Effector CD4-positive, alpha-beta T cell (primary cell): ENCODE measurements at places on chromosomes 4 and X.

- no peak for DNase-seq
Measured at GRCh38 chr4:25158817-25159216, 1.4 kb downstream of the SEPSECS start.

DNA sequence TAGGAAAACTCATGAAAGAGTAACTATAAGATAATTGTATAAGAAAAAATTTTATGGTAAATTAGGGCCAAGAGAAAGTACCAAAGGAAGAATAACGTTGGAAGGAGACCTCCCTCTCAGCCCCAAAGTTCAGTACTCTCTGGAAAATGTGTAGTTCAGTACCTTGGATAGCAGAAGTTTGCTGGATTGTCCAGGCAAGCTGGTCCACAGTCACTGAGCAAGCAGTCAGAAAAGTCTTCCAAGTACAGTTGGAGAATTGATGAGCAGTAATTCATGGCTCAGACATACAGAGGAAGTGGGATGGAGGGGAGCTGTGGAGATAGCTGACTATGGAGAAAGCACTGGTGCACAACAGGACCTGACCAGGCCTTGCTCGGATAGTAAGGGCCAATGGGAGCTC lies 598.2 kb upstream of the NDST4 start:
- no peak for DNase-seq

- DNase-seq = no peak
Measured at GRCh38 chr4:115674485-115674884, 561.1 kb upstream of the NDST4 start.

DNA sequence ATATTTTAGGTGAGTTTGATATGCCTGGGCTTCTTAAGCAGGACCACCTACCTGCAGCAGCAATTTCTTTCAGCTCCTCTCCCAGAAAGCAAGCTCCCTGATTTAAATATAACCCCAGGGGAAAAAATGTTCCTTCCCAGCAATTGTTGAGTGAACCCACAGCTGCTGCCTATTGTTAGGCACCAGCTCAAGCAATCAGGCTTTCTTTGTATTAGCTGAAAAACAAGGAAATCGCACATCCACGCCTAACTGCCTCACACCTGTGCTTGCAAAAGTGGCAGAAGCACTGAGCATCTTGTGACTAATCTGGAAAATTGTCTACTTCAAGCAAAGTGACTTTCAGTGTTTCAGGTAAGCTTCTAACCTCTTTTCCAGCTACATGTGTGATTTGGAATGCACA lies 432.2 kb downstream of the SMARCA1 start:
- no peak for DNase-seq

DNA sequence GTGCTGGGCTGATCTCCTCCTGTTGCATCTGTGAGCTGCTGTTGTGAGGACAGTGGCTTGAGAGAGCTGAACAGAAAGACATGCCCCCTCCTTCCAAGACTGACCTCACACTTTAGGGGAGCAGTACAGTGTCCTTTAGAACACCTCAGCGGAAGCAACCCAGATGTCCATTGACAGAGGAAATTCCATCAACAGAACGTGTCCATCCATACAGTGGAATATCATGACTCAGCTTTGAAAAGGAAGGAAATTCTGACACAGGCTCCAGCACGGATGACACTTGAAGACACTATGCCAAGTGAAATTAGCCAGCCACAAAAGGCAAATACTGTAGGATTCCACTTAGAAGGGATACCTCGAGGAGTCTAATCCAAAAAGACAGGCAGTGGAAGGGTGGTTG lies 103.5 kb downstream of the GPR143 start:
- DNase-seq = no peak

DNA sequence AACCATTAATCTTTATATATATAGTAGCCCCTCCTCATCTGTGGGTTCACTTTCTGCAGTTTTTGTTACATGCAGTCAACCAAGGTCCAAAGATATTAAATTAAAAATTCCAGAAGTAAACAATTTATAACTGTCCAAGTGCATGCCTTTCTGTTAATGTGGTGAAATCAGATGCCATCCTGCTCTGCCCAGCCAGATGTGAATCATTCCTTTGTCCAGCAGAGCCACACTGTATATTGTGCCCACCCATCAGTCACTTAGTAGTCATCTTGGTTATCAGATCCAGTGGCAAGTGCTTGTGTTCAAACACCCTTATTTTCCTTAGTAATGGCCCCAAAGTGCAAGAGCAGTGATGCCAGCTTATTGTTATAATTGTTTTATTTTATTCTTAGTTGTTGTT lies 17.2 kb upstream of the PRDM5 start:
- DNase-seq = no peak

- no peak for DNase-seq
Measured at GRCh38 chr4:154838694-154839093, 57.6 kb downstream of the RBM46 start.
